NT2/D1 (cell line): ENCODE measurements at places on chromosomes 7 and 10.
A peak's percentile ranks its signal among the peaks of the same experiment; 100 is the strongest.

GRCh38 chr7:85104432-85105205 lies 82.2 kb downstream of the SEMA3D start:
- DNase-seq = no peak

DNA sequence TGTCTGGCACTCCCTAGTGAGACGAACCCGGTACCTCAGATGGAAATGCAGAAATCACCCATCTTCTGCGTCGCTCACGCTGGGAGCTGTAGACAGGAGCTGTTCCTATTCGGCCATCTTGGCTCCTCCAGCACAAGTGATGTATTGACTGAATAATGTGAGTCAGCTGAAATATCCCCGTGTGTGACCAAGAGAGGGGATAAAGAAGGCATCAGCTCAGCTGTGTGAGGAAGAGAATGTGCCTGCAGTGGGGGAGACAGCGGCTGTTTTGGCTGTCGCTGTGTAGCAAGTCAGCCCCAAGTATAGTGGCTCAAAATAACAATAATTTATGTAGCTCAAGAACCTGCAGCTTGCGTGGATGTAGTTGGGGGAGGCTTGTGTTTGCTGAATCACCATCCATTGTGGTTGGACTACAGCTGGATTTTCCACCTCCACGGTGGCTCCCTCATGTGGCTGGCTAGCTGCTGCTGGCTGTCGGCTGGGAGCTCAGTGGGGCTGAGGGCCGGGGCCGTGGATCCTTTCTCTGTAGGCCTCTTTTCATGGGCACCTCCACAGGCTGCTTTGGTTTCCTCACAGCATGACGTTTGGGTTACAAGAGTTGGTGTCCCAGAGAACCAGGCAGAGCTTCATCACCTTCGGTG lies 434.5 kb downstream of the CCSER2 start:
- DNase-seq = peak; percentile 15

- DNase-seq = no peak
Measured at GRCh38 chr10:21530641-21531040, 3.4 kb upstream of the MLLT10 start.

- peak; percentile 95 for DNase-seq
Measured at GRCh38 chr7:139230774-139231512, at the start of gene UBN2. Gene UBN2 (plus strand): TSS chr7:139231237. CDS start chr7:139231485, 248 bp downstream.

DNA sequence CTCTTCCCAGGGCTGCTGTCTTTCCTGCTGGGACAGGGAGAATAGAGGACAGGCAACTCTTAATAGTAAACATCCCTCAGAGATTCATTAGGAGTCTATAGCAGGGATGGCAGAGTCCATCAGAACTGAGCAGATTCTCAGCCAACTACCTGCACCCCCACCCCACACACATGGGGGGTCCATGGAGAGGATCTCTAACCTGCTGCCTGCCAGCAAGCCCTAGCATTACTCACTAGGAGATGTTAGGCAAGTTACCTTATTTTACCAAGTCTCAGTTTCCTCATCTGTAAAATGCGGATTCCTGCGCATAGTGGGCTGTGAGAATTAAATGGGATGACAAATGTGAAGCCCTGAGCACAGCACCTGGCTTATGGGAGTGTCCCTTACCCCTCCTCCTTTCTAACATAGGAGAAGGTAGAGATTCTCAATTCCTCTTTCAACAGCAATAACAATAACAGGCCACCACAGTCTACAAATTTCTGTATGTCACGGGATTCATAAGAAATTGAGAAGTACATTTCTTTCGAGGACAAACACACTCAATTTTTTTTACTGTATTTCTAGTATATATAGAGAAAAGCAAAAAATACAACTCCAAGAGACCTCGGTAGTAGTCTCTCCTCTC lies 23.8 kb upstream of the WDR11 start:
- DNase-seq = no peak

- peak; percentile 67 for DNase-seq
Measured at GRCh38 chr7:149209518-149210269, 14.3 kb downstream of the ZNF282 start.

DNA sequence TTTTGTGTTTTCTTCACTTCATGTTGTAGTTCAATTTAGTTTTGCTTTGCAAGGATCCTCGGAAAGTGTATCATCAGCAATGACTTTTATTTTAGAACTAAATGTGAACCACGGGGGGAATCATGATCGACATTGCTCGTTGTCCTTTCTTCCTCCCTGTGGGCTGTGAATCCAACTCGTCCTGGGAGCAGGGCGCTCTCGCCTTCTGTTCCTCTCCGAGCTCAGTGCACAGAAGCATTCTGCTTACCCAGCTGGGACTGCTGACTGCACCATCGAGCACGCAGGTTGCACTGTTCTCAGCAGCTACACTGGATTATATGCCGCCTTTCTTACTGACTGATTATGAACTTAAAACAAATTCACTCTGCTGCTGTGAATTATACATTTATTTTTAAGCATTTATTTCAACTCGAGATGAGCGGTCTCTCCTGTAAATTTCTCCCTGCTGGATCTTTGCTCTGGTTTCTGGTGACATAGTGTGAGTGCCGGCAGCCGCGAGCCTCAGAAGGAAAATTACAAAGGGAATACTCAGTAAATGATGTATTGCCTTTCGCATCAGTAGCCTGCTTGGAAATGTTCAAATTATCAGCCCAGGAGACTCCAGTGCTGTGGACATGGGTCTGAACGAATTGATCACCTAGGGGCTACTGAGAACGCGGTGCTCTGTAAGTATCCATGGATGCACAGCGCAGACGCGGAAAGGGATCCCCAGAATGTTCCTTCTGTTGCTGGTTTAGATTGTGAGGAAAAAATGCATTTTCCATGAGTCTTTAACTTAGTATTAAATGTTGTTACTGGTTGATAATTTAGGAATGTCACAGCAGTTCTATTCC lies 92.6 kb downstream of the PTPRE start:
- DNase-seq = no peak

DNA sequence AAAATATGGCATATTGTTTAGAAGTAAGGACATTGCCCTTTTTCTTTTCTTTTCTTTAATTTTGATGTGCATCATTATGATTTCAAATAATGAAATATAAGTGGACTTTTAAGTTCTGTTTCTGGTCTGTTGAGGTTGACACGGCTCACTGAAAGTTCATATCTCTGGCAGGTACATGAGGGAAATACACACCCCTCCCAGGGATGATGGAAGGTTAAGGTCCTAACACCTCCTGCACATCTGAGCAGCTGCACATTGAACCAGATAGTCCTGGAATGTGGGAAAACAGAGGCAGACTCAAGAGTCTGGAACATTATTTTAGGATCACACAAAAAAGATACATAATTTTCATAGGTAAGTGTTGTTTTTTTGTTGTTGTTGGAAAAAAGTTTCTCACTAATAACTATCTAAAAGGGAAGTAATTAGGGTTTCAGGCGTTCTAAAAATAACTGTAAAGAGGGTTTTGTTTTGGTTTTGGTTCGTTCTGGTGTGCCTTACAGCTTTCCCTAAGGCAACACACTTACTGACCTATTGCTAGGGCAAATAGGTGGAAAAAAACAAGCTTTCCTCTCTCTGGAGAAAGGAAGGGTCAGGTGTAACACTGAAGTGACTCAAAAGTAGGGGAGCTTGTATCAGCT lies 201.2 kb upstream of the PRKCQ start:
- DNase-seq = no peak

DNA sequence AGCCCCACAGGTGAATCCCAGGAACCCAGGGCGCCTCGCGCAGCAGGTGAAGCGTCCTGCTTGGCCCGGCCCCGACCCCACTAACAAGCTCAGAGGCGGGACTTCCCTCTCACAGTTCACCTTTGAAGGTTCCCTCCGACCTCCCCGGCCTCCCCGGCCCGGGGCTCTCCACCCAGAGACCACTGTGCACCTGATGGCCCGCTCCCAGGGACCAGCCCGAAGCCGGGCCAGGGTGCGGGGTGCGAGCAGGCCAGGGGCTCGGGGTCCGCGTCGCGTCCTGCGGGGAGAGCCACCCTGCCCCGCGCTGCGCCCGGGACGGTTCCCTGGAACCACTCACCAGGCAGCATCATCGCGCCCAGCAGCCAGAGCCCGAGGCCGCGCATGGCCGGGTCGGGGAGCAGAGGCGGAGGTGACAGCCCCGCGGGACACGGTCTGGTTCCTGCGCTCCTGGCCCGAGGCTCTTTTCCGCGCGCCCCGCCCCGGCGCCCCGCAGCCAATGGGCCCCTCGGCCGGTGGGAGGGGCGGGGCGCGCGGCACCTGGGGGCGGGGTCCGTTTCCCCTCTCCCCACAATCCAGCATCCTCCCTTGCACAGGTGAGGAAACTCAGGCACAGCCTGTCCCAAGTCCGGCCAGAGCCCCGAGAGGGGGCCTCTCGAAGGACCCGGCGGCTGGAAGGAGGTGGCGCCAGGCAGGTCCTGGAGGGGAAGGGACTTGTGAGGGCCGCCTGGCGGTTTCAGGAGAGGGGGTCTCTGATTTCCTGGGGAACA lies at the start of gene ADAM8:
Gene ADAM8, minus strand, starts transcription at position 434 of the 767 bp plus-strand sequence. Its CDS starts 51 bp downstream, at position 383.
- no peak for DNase-seq

- DNase-seq = no peak
Measured at GRCh38 chr10:98096731-98097130, 37.7 kb upstream of the R3HCC1L start.

- DNase-seq = no peak
Measured at GRCh38 chr10:113562704-113563103, 9.9 kb downstream of the HABP2 start.
